Activated CD4-positive, alpha-beta T cell treated with anti-CD3 and anti-CD28 coated beads, Interleukin-10, Interleukin-2, amounts not matched to agents 100 ng/mL and 50 ng/mL, durations not matched to agents 16 hours and 8 hours (primary cell): ENCODE measurements at places on chromosomes 12 and 14.

DNA sequence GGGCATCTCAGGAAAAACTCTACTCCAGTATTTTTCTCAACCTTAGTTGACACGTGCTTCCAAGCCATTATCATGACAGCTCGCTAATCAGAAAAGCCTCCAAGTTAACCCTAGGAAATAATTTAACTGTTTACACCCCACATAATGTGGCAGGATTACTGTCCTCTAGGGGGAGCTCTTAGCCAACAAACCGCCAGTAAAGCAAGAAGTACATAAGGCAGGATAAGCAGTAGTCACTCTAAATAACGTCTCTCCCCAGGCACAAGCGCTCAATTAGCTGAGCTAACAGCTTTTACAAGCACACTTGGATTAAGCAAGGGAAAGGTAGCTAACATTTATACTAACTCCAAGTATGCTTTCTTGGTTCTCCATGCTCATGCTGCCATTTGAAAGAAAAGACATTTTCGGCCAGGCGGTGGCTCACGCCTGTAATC, 22.8 kb downstream of the APOBEC1 start:
- DNase-seq = peak; percentile 73

DNA sequence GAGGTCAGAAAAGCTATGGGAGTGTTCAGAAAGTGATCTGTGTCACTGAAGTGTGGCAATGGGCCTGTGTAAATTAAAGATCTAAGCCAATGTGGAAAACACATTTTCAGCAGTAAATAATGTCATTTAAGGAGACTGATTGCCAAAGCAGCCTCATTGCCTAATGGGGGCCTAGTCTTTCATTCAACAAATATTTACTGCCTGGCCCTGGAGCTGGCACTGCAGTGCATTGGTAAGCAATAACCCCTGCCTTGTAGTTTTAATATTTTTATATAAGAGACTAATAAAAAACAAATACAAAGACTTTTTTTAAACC, 326.6 kb downstream of the BTG1 start:
- no peak for DNase-seq

- DNase-seq = no peak
Observed at GRCh38 chr12:48351022-48351708, 446 bp upstream of the ZNF641 start.

GRCh38 chr12:26704684-26705460, 128.1 kb downstream of the ITPR2 start:
- no peak for DNase-seq

- peak; percentile 74 for DNase-seq
Observed at GRCh38 chr14:31124197-31124596, 83.4 kb downstream of the HECTD1 start.

DNA sequence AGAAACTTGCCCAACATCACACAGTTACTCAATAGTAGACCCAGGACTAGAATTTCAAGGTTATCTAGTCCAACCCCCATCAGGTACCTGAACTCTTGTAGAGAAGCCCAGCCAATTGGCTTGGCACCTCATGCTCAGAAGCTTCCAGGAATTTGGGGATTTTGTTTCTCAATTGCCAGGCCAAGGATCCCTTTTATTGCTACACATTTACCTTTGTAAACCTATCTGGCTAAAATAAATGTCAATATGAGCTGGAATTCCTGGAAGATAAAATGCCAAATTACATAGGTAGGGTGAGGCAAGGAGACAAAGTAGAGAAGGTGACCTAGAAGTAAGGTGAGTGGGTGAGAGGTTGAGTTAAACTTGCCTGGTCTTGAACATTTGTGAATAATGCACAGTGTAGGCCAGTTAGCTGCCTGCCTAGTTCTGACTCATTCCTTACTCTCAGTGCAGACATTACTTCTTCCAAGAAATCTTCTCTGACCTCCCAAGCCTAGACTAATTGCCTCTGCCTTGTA, 36.3 kb downstream of the SDR9C7 start:
- DNase-seq = no peak

DNA sequence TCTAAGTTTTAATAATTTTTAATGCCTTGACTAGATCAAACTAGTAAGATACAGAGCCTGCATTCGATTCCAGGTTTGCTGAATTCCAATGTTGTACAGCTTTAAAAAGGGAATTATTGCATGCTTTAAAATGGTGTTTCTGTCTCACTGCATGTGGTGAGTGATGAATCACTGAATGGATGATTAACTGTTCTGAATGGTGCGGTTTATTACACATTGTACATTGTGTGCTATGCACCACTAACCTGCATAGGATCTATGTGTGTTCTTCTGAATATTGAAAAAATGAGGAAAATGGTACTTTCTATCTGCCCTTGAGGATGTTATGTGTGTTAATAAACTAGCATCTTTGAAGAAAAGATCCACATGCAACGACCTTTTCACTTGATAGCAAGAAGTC, 231.7 kb downstream of the NRXN3 start:
- DNase-seq = no peak

DNA sequence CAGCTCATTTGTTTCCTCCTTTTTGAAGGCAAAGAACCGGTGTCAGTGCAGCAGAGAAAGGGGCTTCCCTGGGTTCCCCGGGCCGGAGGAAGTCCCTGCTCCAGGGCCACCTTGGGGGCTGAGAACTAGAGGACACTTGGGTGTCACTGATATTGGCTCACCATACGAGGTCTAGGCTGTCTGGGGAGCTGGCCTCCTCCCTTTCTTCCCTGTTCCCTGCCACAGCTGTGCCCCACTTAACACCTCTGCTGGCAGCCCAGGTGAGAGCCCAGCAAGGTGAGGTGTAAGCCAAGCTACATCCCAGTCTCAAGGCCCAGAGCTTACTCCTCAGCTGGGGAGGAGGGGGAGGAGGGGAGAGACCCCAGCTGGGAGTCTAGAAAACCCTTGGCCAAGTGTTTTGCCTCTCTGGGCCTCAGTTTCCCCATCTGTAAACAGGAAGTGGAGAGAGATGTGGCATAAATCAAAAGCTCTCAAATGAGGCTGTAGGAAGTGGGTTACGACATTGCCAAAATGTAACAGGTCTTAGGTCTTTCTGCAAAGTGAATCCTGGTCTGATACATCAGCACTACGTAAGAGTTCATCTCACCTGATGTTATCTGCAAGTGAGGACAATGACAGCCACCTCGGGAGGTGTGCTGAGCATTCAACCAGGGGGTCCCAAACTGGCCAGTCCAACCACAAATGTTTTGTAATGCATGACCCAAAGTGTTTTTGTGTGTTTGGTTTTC, 25.5 kb downstream of the RASAL1 start:
- no peak for DNase-seq

DNA sequence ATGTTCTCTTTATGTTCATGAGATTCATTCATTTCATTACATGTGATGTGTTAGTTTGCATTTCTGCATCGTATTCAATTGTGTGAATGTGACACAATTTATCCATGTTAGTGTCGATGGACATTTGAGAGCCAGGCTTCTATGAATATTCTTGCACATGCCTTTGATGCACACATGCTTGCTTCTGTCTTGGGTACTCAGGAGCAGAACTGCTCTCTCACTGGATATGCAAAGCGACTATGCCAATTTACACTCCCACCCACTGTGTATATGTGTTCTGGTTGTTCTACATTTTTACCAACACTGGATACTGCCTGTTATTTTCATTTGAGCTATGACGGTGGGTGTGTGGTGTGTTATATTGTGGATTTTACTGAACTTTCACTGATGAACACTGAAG, 84.3 kb upstream of the GTF2A1 start:
- DNase-seq = no peak

DNA sequence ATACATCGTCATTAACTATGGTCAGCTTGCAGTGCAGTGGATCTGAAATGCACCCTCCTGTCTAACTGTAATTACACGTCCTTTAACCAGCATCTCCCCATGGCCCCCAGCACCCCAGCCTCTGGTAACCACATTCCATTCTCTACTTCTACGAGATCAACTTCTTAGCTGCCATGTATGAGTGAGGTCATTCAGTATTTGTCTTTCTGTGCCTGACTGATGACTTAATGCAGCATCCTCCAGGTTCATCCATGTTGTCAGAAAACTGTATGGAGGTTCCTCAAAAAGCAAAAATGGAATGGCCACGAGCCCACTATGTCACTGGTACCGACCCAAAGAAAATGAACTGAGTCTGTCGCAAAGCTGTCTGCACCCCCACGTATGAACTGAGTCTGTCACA, 107.3 kb downstream of the RIMBP2 start:
- no peak for DNase-seq
